HL-60 (cell line): ENCODE measurements at places on chromosomes 4 and X.

GRCh38 chrX:48468693-48469691, 1.1 kb downstream of the SLC38A5 start:
- DNase-seq, result no peak

GRCh38 chr4:70706516-70706915, 15.2 kb upstream of the RUFY3 start:
- DNase-seq, result no peak

GRCh38 chrX:111837197-111837596, 38.8 kb upstream of the TRPC5OS start:
- no peak for DNase-seq

GRCh38 chr4:69196209-69196965, 18.2 kb downstream of the UGT2B11 start:
- DNase-seq, result no peak

DNA sequence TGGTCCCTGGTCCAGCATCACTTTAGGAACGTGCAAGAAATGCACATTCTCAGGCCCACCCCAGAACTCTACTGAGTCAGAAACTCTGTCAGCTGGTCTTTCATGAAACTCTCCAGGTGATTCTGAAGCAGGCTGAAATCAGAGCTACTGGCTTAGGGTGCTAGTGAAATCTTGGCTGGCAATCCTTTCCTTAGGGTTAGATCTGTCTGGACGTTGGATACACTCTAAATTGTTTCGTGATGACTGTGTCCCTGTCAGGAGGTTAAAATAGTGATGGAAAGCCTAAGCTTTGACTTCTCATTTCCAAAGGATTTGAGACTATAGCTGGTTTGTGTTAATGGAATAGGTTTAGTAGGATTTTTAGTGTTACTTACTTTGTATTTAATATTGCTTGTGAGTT, 99.1 kb downstream of the ARHGAP10 start:
- DNase-seq, result no peak

DNA sequence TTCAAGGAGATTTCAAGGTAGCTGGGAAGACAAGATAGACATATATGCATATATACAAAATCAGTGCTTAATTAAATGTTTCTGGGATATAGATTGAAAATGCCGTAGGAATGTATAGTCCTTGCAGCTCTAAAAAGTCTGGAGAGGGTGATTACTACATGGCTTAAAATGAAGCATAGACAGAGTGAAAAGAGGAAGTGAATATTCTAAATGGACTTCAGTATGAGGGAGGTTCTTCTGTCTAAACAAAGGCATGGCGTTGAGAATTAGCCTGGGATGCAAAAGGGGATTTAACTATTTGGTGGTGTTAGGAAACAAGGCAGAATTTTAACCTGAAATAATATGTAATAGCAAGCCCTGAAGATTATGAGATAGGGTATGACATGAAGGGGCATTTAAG, 141.5 kb upstream of the FRMPD4 start:
- no peak for DNase-seq

DNA sequence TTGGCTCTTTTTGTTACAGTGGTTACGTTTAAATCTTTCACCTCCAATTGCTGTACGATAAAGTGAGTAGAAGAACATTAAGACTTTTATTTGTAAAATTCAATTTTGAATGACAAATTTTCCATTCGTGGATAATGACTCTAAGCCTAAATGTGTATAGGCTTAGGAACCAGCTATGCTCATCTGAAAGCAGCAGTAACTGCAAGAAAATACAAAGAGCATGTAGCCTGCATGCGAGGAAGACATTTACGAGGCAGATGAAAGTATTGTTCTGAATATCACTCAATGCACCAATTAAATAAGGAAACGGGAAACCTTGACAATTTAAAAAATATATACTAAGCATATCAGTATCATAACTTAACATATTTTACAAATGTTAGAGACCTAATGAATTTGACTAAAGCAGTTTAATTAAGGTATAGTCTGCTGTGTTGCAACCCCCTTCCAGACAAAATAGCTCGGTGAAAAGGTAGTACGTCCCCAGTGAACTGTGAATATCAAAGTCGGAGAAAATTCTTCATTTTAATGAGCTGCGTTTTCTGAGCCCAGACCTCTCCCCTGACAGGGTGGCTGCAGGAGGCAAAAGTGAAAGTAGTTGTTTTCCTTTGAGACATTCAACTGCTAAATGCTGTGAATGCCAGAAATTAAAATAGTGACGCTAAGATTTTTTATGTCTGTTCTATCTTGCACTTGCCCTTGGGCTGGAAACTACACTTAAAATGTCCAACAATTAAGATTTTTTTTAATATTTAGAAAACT, 1236.5 kb upstream of the TENM3 start:
- DNase-seq, result no peak

- DNase-seq, result no peak
Measured at GRCh38 chr4:154989511-154989910, 208.4 kb downstream of the RBM46 start.

DNA sequence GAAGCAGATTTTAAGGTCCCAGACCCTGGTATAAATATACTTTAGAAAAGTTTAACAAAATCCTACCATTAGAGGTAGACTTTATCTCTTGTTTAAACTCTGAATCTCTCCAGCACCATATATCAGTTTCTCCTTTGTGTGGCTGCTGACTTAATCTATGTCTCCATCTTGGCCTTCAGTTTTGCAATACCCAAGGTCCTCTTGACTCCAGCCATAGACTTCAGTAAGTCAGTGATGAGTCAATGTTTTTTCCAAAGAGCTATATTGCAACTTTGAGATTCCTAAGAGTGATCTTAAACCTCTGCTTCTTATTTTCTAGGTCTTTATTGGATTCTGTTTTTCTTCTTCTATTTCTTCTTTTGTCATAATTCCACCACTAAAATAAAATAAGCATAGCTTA, 50.8 kb upstream of the ADGRL3 start:
- DNase-seq, result peak; percentile 26

DNA sequence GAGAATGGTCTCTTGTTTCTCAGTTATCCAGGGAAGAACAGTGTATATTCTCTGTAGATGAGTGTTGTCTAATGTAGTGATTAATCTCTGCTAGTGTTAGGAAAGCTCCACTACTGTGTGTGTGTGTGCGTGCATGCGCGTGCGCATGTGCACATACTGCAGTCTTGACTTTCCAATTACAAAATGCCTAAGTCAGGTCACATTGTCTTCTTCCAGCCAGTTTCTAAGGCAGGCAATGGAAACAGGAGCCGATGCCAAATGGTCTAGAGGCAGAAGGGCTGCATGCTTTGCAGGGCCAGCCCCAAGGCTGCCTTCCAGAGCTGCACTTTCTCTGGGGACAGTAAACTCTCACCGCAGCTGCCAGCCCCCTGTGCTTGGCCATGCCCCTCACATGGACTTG, 30.5 kb upstream of the NAP1L5 start:
- no peak for DNase-seq

DNA sequence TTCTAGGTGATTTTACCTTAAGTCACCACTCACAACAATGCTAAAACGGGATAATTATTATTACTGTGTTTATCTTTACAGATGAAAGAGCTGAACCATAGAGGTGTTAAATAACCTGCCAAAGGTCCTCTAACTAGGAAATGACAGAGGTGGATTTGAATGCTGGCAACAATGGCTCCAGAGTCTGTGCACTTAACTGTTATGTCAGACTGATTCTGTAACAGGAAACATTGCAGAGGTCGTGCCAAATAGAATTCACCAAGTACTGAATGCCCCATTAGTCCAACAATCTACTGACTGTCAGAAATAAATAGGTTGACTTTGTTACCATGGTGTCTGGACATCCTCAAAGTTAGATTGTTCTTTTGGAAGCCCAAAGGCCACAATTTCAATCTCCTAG, 20.9 kb upstream of the USP27X start:
- DNase-seq, result no peak

- no peak for DNase-seq
Measured at GRCh38 chr4:142222127-142222526, 585.7 kb downstream of the IL15 start.

GRCh38 chr4:108838451-108838850, 75.6 kb upstream of the ETNPPL start:
- DNase-seq, result no peak

DNA sequence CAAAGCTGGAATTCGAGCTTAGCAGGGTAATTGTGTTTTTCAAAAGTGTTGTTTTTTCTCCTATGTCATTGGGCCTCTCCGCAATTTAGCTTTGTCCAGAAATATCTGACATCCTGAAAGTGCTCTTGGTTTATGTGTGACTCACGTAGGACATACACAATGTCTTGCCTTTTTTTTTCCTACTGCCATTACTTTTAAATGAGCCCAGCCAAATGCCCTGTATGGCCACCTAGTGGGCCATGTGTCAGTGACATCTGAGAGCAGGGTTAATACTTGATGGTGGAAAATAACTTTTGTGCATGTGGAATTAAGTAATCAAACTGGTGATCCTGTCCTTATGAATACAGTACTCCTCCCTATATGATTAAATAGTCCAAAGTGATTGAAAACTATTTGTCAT, 1411.1 kb upstream of the TENM3 start:
- DNase-seq, result no peak

- no peak for DNase-seq
Measured at GRCh38 chrX:41718481-41719235, 5.3 kb upstream of the GPR82 start.

DNA sequence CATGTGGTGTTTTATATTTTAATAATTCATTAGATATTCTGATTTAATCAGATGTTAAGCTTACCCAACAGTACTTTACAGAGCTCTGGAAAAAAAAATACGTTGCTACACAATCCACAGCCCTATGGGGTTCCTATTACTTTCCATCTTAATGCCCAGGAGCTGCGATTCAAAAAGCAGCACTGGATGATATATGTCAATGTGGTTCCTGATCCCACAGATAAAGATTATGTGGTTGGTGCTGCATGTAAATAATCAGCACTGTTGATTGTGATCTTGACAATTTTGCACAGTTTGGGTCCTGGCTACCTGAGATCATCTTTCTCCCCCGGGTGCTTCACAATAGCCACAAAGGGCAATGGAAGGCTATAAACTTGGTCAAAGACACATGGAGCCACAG, 72.7 kb upstream of the DCLK2 start:
- no peak for DNase-seq

DNA sequence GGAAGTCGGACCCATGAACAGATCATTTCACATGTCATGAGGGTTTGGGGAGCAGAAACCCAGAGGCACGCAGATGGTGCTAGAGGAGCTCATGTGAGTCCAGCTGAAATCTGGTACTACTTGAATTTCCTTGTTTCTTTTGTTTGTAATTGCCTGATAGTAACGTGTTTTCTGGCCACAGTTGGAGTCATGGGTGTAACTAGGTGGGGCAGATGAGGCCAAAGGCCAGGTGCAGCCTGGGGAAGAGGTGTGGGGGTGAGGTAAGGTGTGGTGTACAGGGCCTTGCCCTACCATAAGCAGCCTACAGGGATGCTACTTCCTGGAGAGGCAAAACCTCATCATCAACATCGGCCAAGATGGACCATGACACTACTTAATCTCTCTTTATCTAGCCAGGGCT, 271.4 kb downstream of the PTTG2 start:
- DNase-seq, result no peak

DNA sequence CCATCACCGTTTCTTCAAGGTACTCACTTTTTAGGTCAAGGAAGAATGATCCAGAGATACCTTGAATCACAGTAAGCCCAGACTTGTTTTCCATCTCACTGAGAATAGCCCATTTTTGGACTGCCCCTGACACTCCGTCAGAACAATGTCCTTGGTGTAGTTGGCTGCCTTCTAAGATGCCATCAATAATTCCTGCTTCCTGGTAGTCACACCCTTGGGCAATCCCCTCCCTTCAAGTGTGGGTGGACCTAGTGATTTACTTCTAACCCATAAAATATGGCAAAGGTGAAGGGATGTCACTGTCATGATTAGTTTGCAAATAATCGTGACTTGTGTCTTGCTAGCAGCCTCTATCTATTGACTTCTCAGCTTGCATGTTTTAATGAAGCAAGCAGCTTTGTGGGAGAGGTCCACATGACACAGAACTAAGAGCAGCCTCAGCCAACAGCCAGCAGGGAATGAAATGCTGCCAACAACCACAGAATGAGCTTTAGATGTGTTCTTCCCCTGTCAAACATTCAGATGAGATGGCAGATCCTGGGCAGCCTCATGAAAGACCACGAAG, 20.0 kb upstream of the KLHL34 start:
- DNase-seq, result no peak

DNA sequence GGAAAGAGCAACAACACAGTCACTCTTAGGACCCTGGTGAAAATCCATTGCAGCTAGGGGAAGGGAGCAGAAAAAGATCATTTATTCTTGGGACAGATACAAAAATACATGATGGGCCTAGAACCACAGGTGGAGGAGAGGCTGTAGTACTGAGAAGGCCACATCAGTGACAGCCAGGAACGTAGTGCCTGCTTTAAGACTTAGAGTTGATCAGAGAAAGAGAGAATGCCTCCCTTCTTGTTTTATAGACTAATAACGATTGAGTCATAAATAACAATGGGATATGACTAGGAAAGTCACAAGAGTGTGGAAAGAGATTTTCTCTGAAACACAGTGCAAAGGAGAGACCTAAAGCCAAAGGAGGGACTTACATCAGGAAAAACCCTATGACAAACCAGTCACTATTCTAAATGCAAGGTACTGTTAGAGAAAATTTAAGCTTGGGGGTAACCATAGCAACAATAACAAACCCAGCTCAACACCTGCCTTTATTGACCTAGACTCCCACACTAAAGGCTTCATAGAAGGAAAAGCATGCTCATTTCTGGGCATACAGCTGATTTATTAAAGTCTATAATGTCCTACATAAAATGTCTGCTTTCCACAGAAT, 1015.0 kb upstream of the GRID2 start:
- no peak for DNase-seq

GRCh38 chrX:149365061-149365460, 140.0 kb downstream of the IDS start:
- no peak for DNase-seq

- no peak for DNase-seq
Measured at GRCh38 chr4:5784960-5785611, 74.1 kb downstream of the EVC start.

GRCh38 chr4:147987252-147987651, 255.4 kb downstream of the ARHGAP10 start:
- DNase-seq, result peak; percentile 16

DNA sequence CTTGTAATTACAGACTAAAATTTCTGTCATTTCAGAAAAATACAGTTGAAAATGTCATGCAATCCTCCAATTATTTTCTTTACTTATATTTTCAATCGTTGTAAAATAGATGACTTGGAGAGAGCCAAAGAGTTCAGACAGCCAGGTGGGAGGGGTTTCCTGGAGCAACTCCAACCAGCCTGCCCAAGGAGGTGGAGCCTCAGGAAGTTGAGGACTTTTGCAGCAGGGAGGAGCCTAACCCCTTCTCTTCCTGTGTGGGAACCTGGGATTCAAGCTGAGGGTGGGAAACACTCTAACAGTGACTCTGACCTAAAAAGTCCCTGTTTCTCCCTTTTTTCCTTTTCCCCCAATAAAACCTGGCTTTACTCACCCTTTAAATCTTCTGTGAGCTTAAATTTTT, 72.2 kb upstream of the GABRG1 start:
- DNase-seq, result no peak

DNA sequence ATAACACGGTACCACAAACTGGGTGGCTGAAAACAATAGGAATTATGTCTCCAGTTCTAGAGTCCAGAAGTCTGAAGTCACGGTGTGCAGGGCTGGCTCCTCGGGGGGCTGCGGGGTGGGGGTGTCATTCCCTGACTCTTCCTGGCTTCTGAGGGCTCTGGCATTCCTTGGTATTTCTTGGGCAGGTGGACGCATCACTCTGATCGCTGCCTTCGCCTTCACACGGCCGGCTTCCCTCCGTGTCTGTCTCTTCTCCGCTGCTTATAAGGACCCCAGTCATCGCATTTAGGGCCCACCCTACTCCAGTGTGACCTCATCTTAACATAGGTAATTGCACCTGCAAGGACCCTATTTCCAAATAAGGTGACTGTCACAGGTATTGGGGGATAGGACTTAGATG, 134.6 kb downstream of the CPZ start:
- DNase-seq, result no peak

- DNase-seq, result no peak
Measured at GRCh38 chr4:61921920-61922319, 721.8 kb downstream of the ADGRL3 start.
